Pulmonary artery endothelial cell (primary cell): ENCODE measurements at places on chromosomes 13 and 19. TPM values are rescaled to one million over a fixed set of nuclear protein-coding genes. Genes with fewer than 3 reads are reported as not detected.

The SERP2 gene
- total RNA-seq, result 0.26 and 0.35 TPM in 2 replicates

The NCAN gene
- total RNA-seq, result not detected in 2 replicates

The NUP62 gene
- 33.8 and 49.8 TPM in 2 replicates for total RNA-seq

DNA sequence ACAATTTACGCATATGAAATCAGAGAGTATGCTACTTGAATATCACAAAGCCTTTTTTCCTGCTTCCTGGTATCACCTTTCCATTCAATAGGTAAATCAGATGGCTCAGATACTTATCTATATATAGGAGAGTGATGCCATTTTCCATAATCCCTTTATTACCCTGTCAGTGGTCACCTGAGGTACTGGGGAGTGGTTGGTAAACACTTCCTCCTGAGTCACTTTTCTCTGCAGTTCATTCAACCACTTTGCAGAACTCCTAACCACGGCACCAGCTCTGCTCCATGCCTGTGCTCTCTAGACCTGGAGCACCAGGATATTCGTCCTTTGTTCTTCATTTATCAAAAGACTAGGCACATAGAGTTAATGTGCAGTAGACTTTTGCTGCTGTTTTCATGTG lies 748.5 kb upstream of the KLHL1 start:
- no peak for DNase-seq

DNA sequence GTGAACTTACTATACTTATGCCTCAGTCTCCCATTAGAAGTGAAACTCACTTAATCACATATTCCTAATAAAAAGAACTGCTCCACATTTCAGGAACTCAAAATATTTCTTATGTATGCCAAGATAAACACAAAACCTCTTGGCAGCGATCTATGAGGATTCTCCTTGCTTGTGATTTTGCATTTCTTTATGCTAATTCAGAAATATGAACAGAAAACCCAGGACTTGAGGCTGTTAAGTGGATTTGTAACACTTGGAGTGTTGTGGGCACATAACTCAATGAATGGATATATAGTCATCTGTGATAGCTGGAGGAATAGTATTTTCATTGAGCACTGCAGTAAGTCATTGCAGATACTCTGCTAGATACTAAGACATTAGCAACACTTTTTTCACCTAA lies 5.6 kb upstream of the KATNAL1 start:
- DNase-seq, result peak; percentile 39
